Spleen (tissue), 13 donors: ENCODE measurements at places on chromosomes 1 and 21. TPM values are rescaled to one million over a fixed set of nuclear protein-coding genes. Genes with fewer than 3 reads are reported as not detected.

KCTD3 gene
- 7.6 TPM for polyA plus RNA-seq

FUBP1 gene
- 63.5 TPM for polyA plus RNA-seq

LDLRAD1 gene
- not detected for polyA plus RNA-seq

UHMK1 gene
- 23.8 TPM for polyA plus RNA-seq

ZFP69B gene
- 0.80 TPM for polyA plus RNA-seq

CD53 gene
- 457 TPM for polyA plus RNA-seq

DNA sequence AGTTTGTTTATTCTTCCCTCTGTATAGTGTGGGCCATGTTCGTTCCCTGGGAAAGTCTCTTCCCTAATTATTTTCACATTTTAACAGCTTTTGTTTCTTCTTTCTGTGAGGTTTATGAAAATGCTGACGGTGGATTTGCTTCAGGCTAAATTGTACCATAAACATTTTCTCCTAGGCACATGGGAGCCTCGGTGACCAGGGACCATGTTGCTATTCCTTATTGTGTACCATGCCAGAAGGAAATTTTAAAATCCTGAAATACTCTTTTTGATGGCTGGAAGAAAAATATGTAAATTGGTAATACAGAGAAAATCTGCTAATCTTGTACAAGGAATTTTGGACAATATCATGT, 230.1 kb upstream of the JUN start:
- H3K36me3 ChIP-seq: no peaks in the 10 kb centered on the region
- peak overlapping the region; percentile 81 for H3K27ac ChIP-seq
- no peak for DNase-seq
- H3K27me3 ChIP-seq: no peaks in the 10 kb centered on the region

GRCh38 chr1:87584586-87584985, 255.9 kb downstream of the LMO4 start:
- no peaks in the 10 kb centered on the region for H3K36me3 ChIP-seq
- no peak overlapping the region for H3K4me3 ChIP-seq
- no peak for DNase-seq
- H3K27me3 ChIP-seq: no peaks in the 10 kb centered on the region
- H3K27ac ChIP-seq: no peak overlapping the region
- H3K4me1 ChIP-seq: peaks cover 16% of the 10 kb centered on the region

- DNase-seq: no peak
- no peaks in the 10 kb centered on the region for H3K36me3 ChIP-seq
- H3K4me3 ChIP-seq: peak overlapping the region; percentile 85
- H3K27ac ChIP-seq: peak overlapping the region; percentile 85
These were observed 1.4 kb downstream of the TRAPPC10 start for GRCh38 chr21:44013380-44014088.

DNA sequence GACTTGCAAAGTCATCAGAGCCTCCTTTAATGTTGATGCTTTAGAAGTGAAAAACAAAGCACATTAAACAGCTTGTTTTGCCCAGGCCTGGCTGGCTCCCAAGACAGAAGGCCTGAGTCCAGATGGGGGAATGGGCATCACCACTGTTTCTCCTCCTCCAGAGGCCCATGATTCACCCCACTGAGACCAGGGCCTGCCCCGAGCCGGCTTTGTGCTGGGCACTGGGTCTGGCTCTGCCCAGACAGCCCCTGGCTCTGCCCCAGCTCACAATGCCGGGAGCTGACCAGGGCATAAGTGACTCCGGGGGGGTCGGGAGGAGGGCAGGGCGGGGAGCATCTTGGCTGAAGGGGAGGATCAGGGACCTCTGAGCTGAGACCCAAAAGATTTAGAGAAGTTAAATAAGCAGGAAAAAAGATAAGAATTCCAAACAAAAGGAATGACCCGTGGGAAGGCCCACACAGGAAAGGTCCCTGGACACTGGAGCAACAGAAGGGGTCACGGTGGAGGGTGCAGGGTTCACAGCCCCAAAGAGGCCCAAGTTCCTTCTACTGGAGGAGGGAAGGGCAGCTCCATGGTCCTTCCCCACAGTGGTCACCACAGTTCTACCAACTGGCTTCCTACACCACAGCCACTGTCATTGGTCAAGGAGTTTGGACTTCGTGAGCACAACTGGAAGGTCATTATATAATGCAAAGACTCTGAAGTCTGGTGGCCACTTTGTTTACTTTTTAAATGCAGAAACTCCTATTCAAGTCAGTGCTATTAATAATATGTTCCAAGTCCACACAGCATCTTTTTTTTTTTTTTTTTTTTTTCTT, 5.5 kb downstream of the C2CD2 start:
- no peak overlapping the region for H3K4me3 ChIP-seq
- peaks cover 73% of the 10 kb centered on the region for H3K4me1 ChIP-seq
- DNase-seq: peak; percentile 77
- no peaks in the 10 kb centered on the region for H3K36me3 ChIP-seq

DNA sequence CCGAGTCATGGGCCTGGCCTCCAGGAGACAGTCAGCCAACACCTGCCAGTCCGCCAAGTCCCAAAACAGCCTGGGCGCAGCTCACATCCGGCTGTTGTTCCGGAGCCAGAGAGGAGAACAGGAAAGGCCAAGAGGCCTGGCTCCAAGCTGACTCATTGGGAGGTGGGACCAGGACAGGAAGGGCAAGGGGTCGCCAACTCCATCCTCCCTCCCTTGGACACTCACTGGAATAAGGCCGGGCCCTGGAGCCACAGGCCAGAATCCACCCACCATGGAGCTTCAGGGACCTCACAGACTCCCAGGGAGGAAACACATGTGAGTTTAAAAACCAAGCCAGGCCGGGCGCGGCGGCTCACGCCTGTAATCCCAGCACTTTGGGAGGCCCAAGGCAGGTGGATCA, 25.1 kb upstream of the CLIC4 start:
- H3K36me3 ChIP-seq: no peaks in the 10 kb centered on the region
- H3K4me3 ChIP-seq: no peak overlapping the region
- DNase-seq: peak; percentile 84
- peak overlapping the region; percentile 77 for H3K27ac ChIP-seq

DNA sequence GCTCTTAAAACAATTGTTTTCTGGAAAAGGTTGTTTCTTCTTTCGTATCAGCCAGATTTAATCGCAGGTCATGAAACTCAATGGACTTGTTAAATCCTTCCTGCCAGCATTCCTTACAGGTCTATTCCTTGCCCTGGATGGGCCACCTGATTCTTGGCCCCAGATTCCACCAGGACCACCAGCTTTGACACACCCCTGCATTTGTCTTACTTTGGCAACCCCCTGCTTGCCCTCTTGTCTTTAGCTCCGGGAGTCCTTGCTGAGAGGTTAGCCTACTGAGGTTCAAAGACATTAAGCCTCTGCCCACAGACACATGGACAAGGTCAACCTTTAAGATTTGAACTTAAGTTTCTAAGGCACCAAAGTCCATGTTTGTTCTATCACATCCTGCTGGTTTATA, 27.1 kb upstream of the DAB1 start:
- H3K27ac ChIP-seq: no peak overlapping the region
- H3K27me3 ChIP-seq: no peaks in the 10 kb centered on the region
- no peaks in the 10 kb centered on the region for H3K4me1 ChIP-seq
- no peaks in the 10 kb centered on the region for H3K36me3 ChIP-seq

DNA sequence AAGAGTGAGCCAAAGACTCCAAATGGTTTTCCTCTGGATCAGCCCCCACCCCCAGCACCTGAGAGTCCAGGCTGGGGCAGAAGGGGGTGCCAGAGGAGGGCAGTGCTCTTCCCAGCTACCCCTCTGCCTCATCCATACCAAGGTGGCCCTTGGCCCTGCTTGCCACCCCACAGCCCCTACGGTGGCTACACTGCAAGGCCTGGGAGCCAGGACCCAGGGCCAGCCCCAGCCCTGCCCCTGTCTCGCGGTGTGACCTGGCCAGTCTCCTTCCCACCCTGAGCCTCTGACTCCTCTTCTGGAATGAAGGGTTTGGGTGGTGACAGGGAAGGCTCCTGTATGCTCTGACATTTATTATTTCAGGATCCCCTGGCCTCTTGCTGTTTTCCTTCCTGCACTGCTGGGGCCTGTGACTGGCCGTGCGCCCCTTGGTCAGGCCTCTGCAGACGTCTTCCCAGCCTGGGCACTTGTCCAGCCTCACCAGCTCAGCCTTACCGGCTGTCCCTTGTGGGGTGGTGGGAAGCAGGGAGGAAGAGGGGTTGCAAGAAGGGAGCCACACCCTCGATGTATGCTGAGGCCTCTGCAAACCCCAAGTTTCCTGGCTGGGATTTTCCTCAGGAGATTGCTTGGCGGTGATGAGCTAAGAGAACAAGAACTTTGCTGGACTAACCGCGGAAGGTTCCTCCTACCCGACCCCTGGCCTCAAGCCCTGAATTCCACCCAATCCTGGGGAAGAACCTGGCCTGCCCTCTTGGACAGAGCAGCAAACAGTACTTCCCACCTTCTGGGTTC, 13.5 kb downstream of the ASAP3 start:
- no peak overlapping the region for H3K4me3 ChIP-seq
- no peaks in the 10 kb centered on the region for H3K4me1 ChIP-seq
- H3K27me3 ChIP-seq: no peaks in the 10 kb centered on the region
- H3K36me3 ChIP-seq: no peaks in the 10 kb centered on the region

DNA sequence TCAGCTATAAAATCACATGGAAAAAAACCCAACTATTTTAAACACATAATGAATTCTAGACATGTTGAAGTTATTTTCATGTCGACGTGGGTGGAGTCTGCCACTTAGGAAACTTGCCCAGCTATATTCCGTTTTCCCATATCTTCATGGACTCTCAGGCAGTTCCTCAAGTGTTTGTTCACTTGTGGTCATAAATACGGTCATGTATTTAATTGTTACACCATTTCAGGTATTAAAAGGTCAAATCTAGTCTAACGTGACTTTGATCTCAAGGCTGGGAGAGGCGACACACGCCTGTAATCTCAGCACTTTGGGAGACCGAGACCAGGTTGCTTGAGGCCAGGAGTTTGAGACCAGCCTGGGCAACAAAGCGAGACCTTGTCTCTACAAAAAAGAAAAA, 346.9 kb downstream of the PBX1 start:
- no peaks in the 10 kb centered on the region for H3K36me3 ChIP-seq
- no peak overlapping the region for H3K4me3 ChIP-seq
- DNase-seq: no peak
- no peaks in the 10 kb centered on the region for H3K4me1 ChIP-seq

DNA sequence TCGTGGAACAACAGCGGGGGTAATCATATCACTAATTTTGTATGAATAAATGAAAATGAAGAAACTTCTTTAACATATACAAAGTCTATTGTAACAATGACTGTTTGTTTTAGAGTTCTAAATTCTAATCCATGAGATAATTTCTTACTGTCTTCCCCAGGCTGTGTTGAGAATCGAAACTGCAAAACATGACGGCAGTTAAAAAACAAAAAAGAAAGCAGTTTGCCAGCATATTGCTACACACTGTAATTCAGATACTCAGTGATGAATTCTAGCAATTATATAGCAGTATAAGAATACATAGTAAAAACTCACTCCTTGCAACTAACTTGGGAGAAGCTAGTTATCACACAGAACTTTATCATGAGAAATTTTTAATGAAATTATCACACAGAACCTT, 22.1 kb downstream of the INSL5 start:
- no peak overlapping the region for H3K4me3 ChIP-seq
- DNase-seq: no peak
- no peak overlapping the region for H3K27ac ChIP-seq
- H3K36me3 ChIP-seq: no peaks in the 10 kb centered on the region
- H3K4me1 ChIP-seq: no peaks in the 10 kb centered on the region
- no peaks in the 10 kb centered on the region for H3K27me3 ChIP-seq

- no peaks in the 10 kb centered on the region for H3K27me3 ChIP-seq
- no peaks in the 10 kb centered on the region for H3K36me3 ChIP-seq
- H3K4me3 ChIP-seq: no peak overlapping the region
- no peaks in the 10 kb centered on the region for H3K4me1 ChIP-seq
These were observed 38.4 kb downstream of the AHCTF1 start for GRCh38 chr1:246893191-246893939.

DNA sequence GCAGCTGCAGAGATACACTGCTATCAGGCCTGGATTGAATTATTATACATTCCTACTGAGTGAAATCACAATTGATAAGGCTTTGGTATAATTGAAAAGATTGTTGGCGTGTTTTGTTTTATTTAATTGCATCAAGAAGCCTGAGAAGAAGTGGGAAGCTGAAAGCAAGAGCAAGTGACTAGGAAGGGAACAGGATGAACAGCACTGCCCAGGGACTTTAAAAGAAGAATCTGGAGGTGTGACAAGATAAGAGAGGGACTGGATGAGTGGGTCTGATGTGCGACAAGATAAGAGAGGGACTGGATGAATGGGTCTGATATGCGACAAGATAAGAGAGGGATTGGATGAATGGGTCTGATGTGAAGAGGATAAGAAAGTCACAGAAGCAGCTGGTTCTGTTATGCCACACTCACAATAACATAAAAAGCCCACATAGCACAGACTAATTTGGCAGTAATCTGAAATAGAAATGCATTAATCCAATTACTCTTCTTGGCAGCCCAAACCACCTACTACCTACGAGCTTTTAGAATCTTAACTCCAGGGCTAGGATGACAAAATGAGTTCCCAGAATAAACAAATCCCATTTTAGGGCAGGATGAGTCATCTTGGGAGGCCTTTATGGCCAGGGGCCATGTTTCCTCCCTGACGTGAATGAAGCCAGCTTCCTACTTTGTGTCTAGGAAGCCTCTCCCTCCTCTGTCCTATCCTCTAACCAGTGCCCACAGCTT, 129.7 kb downstream of the DUSP10 start:
- no peak overlapping the region for H3K27ac ChIP-seq
- no peak for DNase-seq
- no peaks in the 10 kb centered on the region for H3K36me3 ChIP-seq
- H3K4me1 ChIP-seq: peaks cover 3% of the 10 kb centered on the region
- H3K27me3 ChIP-seq: no peaks in the 10 kb centered on the region

DNA sequence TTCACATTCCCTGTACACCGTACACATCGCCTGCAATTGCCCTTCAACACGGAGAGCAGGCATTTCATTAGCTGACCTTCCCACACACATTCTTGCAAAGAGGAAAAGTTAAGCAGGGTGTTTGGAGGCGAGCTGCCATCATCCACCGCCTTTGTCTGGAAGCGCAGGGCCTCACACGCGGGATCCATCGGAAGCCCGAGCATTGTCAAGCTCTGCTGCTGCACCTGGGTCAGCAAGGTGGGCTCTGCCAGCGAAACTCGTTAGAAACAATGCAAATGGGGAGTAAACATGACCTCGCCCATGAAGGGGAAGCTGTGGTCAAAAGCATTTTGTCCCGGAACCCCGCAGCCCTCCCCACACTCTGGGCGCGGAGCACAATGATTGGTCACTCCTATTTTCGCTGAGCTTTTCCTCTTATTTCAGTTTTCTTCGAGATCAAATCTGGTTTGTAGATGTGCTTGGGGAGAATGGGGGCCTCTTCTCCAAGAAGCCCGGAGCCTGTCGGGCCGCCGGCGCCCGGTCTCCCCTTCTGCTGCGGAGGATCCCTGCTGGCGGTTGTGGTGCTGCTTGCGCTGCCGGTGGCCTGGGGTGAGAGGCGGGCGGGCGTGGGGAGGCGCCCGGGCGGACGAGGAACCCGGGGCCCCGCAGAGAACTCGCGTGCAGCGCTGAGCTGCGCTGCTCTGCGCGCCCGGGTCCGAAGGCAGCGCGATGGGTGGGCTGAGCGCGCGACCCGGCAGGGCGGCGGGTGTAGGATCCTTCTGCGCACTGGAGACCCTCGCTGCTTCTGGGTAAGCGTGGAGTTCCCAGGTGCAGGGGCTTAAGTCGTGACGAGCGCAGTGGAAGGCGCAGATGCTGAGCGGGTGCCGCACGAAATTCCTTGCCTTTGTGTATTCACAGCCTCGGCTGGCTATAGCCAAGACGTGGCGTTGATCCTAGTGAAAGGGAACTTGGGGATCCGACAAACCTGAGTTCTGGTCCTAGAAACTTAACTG, at the start of gene CR1:
Gene CR1 (plus strand): TSS at position 357 of the 992 bp plus-strand sequence. CDS start 111 bp downstream, at position 468.
- no peaks in the 10 kb centered on the region for H3K27me3 ChIP-seq
- peak within 1 kb of the TSS; percentile 88 for H3K27ac ChIP-seq
- H3K4me1 ChIP-seq: peaks cover 19% of the 10 kb centered on the region
- peak within 1 kb of the TSS; percentile 57 for H3K4me3 ChIP-seq

GRCh38 chr1:58412071-58412580, 134.4 kb downstream of the OMA1 start:
- no peaks in the 10 kb centered on the region for H3K27me3 ChIP-seq
- H3K4me1 ChIP-seq: no peaks in the 10 kb centered on the region
- no peaks in the 10 kb centered on the region for H3K36me3 ChIP-seq
